Neural cell (in vitro differentiated cells): ENCODE measurements at places on chromosomes 7 and 10. TPM values are rescaled to one million over a fixed set of nuclear protein-coding genes. Genes with fewer than 3 reads are reported as not detected.

The CCDC172 gene
- polyA plus RNA-seq: not detected in 2 replicates

The SPDYE5 gene
- polyA plus RNA-seq: 0.07 and 0.26 TPM in 2 replicates

The SEPTIN14 gene
- polyA plus RNA-seq: not detected in 2 replicates

The PAOX gene
- polyA plus RNA-seq: 2.2 and 3.0 TPM in 2 replicates

The GTF2IRD1 gene
- 26.7 and 31.9 TPM in 2 replicates for polyA plus RNA-seq

The TAS2R5 gene
- 5.1 and 9.4 TPM in 2 replicates for polyA plus RNA-seq

The CFAP69 gene
- 5.9 and 6.2 TPM in 2 replicates for polyA plus RNA-seq

The CYP2E1 gene
- polyA plus RNA-seq: 1.7 and 4.0 TPM in 2 replicates
